ENCODE measurements at places on chromosomes 6 and 20.

DNA sequence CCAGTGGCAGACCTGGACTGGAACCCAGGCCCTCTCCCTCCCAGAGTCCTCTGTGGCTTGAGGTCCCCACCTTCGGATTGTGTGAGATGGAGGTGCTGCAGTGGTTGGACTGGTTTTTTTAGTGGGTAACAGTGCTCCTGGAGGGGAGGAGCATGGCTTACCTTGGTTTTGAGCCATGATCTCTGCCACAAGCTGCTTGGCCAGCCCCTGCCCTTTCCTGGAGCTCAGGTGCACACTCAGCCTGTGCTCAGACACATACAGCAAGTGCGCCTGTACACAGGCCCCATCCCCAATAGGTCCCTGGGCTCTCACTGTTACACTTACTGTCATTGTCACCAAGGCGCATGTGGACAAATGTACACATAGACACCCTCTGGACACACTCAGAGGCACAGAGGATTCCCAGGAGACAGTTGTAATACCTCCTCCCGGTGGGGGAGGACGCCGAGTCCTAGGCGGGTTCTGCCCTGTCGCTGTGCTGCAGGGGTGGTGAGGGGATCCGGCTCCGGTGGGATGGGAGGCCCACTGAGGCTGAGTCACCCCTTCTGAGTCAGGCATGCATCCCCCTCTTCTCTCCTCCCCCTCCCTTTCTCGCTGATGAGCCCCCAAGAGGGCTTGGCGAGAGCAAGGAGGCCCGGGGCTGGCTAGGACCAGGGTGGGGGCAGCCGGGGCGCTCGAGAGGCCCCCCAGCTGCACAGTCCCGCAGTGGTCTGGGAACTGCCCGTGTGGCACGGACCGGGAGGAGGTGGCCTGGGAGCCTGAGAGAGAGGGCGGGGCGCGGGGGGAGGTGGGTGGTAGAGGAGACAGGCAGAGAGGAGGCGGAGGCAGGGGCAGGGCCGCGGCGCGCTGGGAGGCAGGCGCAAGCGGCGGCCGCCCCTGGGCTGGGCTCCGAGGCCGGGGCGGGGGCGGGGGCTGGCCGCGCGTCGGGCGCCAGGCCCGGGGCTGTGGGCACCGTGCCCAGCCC lies 522 bp upstream of the EPB41L1 start:
- DNase-seq, result peak; percentile 23

DNA sequence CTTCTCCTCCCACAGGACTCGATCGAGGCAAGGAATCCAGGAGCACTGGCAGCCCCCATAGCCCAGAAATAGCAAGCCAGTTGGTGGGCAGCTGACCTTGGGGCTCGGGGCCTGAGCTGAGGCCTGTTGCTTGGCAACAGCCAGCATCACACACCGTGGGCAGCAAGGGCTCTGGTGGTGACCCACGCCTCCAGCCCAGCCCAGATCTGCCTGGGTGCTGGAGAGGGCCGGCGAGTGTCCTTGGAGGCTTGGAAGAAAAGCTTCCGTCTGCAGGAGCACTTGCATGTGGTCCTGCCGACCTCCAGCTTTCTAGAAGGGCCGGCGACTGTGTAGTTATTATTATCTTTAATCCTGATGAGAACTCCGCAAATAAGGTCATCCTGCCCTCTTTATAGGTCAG lies 67.3 kb downstream of the STK35 start:
- DNase-seq, result no peak

DNA sequence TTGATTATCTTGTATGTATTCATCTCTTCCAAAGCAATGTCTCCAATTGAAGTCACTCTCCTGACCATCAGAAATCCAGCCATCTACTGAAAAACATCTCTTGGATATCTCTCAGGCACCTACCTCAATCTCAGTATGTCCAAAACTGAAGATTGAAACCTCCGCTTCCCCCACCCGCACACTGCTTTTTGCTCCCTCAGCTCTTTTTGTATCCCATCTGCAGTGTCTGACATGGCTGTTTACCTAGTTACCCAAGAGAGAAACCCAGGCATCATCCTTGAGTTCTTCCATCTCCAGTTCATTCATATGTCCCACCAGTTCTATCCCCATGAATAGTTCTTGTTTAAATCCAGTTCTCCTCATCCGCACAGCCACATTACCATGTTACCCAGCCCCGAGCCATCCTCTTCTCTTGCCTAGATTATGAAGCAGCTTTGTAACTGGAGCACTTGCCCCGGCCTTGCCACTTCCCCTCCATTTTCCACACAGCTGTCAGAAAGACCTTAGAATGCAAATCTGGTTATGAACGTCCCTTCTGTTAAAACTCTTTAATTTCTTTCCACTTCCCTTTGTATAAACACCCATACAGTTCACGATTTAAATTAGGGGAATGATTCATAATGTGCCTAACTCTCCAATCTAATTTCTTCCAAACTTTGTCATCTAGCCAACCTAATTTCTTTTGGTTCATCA lies 40.5 kb upstream of the GCLC start:
- no peak for DNase-seq

- no peak for DNase-seq
Measured at GRCh38 chr6:13267142-13267651, 61.1 kb downstream of the TBC1D7 start.

DNA sequence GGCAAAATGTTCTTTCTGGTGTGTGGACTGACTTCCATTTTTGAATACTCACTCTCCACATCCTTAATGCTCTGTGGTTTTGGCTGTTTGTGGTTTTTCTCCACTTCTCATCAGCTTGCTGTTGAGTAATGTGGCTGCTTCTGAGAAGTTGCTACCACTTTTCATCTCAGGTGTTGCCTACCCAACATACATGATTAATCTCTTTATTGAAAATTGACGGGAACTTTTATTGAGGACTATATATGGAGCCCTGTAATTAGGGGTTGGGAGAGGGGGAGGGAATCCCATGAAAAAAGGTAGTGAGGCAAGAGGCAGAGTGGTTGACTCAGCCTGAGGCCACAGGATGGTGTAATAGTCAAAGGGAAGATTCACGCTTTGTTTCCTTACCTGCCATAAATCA lies 17.6 kb downstream of the IL22RA2 start:
- no peak for DNase-seq

- no peak for DNase-seq
Measured at GRCh38 chr6:99838607-99839006, 155.4 kb downstream of the MCHR2 start.

DNA sequence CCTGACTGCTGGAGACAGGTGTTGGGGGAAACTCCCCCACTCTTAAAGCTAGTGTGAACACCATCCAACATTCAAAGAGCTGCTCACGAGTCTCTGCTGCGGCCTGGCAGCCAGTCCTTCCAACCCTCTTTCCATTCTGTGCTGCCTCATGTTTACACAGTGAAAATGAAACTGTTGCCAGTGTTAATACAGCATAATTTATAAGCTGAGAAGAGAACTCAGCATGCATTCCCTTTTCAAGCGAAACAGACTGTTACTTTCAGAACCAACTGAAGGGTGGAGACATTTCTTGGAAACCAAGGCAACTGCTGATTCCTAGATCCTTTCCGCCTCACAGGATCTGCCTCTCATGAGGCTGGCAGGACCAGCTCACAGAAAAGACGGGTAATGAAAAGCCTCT lies 533.8 kb upstream of the ID4 start:
- DNase-seq, result no peak

GRCh38 chr6:30800871-30801270 lies 56.5 kb upstream of the IER3 start:
- no peak for DNase-seq

GRCh38 chr6:161139766-161140553 lies 133.9 kb downstream of the AGPAT4 start:
- DNase-seq, result no peak

- no peak for DNase-seq
Measured at GRCh38 chr6:166752097-166752496, 125.0 kb upstream of the RPS6KA2 start.

DNA sequence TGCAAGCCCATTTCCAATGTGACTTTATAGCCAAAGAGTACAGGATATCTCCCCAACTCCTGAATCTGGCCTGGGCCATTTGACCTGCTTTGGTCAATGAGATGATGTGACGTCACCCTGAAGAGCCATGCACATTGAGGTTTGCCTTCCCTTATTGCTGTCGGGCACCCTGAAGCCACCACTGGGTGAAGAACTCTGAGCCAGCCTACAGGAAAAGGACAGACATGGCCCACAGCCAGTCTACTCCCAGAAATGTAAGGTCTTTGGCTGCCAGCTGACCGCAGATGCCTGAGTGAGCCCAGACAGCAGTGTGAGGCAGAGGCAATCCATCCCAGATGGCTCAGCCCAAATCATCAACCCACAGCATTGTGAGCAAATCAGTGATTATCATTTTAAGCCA lies 3.7 kb upstream of the SYNDIG1 start:
- DNase-seq, result no peak

GRCh38 chr6:39227476-39227875 lies 1.8 kb downstream of the KCNK5 start:
- no peak for DNase-seq

GRCh38 chr6:168200571-168201134 lies 118.9 kb downstream of the DACT2 start:
- no peak for DNase-seq

- no peak for DNase-seq
Measured at GRCh38 chr20:15205028-15205427, 867.6 kb upstream of the FLRT3 start.

- DNase-seq, result no peak
Measured at GRCh38 chr20:52818491-52818890, 153.7 kb upstream of the TSHZ2 start.

- no peak for DNase-seq
Measured at GRCh38 chr20:38172408-38172807, 7.3 kb upstream of the TGM2 start.

- DNase-seq, result no peak
Measured at GRCh38 chr20:37776049-37776448, 82.2 kb downstream of the CTNNBL1 start.

DNA sequence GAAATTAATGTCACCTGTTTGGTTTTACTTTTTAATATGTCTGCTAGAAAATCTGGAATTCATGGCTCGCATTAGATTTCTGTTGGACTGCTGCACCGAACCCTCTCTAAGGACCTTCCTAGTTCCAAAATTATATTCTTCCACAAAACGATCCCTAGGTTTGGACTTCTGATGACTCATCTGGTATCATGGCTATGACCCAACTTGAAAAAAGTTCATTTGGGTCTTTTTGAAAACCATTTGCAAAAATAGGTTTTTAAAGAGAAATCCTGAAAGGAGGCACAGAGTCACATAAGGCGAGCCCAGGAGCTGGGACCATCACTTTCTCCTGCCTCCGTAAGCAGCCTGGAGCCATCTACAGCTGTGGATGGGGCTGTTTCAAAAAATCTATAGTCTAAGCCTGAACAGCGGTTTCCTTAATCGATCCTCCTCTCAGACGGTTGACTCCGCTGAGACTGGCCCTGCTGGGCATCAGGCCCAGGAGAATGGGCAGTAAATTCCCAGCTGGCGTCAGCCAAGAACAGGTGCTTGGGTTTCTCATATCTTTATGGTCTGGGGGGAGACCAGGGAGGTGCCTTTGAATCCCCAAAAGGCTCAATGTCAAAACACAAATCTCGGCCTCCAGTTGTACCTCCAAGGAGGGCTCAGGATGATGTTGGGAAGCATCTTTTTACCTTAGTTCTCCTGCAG lies 44.6 kb downstream of the SLC24A3 start:
- no peak for DNase-seq

DNA sequence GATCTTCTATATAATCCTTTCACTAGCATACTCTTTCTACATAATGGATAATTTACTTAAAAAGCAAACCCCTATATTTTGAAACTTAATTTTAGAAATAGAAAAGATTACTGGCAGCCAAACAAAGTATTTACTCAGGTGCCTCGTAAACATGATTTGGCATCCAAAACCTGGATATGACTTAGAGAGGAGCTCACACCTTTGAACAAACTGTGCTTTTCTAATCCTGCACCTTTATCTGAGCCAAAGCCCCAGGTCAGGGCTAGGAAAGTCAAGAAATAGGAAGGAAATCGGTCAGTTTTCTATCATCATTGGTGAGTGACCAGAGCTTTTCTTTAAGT lies 170.9 kb downstream of the PHF3 start:
- no peak for DNase-seq

DNA sequence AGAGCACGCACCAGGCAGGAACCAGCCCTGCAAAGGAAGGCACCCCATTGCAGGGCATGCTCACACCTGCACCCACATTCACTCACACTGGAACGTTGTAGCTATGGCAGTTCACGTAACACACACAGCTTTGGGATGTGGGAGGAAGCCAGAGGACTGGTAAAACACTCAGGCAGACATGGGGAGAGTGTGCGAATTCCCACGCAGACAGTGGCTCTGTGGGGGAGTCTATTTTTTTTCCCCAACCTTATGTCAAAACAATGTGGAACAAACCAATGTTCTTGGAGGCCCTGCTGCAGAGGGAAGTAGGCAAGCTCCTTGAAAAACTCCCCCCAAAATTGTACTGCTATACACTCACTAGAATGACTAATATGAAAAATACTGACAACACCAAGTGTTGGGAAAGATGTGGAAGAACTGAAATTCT lies 91.0 kb downstream of the PPP1R14C start:
- DNase-seq, result no peak

DNA sequence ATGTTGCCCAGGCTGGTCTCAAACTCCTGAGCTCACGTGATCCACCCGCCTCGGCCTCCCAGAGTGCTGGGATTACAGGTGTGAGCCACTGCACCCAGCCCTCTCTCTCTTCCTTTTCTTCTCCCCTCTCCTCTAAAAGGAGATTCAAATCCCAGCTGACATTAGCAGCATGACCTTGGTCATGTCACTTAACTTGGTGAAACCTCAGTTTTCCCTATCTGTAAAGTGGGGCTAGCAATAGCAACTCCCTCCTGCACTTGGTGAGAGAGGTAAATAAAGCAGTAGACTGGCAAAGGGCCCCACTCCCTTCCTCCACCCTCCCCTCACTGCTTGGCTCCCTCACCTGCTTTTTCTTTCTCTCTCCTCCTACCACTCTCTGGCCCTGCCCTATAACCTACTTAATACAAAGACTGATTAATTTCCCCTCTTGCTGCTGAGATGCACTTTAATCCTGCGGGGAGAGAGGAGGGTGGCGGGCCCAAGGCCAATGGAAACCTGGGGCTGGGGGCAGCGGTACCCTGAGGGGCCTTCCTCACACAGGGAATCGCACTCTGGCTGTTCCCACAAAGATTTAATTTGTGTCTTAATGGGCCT lies 54.2 kb upstream of the ZFAND3 start:
- DNase-seq, result no peak

DNA sequence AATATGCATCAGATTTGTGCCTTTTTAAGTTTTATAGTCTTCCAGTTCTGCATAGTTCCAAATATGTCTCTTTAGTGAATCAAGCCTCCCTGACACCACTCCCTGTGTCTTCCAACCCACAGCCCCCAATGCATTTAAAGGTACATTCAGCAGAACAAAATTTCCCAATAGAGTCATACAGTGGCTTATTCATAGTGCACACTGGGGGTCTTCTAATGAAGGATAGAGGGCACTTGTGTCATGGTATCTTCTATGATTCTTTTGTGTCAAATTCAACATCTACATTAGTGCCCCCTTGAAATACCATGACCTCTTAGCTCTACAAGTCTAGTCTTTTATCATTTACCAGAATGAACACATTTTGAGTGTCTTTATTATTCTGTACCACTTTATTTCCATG lies 33.8 kb downstream of the FLRT3 start:
- DNase-seq, result no peak

Measured in stimulated activated CD4-positive, alpha-beta T cell treated with anti-CD3 and anti-CD28 coated beads, TNF-alpha, amount 100 ng/mL, for 1 hour (primary cell).